ENCODE measurements at places on chromosomes 3 and 15.

GRCh38 chr15:54388746-54389145 lies 410.5 kb downstream of the UNC13C start:
- DNase-seq = no peak

DNA sequence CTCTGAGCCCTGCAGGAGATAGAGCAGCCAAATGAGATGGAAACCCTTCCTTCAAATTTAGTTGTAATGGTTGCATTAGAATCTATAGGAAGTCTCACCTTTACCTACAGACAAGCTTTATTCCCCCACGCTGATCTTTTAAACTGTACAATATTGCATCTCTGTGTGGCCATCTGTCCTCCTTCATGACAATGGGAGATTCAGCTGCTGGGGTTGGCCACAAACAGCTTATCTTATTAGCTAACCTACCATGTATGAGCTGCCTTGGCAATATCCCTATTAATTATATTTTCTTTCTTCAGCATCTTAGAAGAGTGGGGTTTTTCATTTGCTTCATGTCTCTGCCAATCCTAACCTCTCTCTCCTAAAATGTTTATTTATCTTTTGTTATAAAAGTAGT lies 238.7 kb upstream of the NR2E3 start:
- no peak for DNase-seq

DNA sequence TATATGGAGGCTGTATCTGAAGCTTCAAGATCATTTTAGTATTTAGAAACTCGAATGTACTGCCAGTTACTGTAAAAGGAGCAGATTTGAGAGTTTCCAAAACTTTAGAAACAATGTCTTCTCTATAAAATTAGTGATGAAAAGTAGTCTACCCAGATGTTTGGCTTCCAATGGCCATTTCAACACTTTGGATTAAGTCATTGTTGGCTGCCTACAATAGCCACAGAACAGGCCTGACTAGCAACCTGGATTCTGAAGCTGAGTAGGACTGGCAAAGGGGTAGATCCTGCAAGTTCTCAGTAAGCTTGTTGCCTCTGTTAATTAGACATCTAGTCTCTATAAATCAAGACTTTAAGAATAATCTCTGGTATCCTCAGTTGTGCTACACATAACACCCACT lies 239.0 kb upstream of the KCNMB2 start:
- DNase-seq = no peak

GRCh38 chr3:115469649-115470048 lies 153.7 kb upstream of the GAP43 start:
- no peak for DNase-seq

DNA sequence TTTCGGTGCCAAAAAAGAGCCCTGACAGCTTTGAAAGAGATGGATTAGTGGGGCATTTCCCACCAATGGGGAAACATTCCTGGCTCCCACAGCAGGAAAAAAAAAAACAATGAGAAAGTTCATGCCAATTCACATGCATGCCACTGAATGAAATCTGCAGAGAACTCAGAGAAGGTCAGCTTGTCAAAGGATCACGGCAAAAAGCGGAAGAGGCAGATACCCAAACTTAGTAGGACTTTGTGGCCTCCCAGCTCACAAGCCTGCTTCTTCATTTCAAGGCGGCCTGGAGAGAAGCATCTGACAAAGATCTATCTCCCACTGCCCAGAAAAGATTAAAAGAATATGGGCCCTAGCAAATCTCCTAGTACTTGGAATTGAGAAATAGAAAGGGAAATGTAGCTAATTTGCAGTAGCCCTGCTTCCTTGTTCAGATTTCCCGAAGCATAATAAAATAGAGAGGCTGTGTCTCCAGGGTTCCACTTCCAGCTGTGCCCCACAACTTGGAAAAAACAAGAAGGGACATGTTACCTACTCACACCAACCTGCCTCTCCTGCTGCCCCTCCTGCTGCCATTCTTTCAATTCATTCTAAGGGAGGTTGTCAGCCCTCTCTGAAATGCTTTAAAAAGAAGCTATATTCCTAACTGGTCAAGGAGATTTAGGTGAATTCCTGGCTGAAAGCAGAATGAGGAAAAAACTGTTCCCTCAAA lies 170.4 kb downstream of the FHIT start:
- DNase-seq = no peak

- no peak for DNase-seq
Measured at GRCh38 chr3:38561746-38562466, 65.8 kb downstream of the EXOG start.

DNA sequence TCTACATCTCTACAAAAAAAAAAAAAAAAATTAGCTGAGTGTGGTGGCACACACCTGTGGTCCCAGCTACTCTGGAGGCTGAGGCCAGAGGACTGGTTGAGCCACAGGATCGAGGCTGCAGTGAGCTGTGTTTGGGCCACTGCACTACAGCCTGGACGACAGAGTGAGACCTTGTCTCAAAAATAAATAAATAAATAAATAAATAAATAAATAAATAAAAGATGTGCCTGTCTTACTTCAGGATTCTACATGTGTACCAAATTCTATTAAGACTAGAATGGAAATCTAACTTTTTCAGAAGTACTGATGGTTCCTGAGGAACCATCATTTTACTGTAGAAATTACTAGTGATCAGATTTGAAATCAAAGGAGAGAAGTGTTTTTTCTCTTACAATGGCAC lies 51.9 kb downstream of the TTBK2 start:
- no peak for DNase-seq

- no peak for DNase-seq
Measured at GRCh38 chr15:94912760-94913159, 681.4 kb downstream of the MCTP2 start.

GRCh38 chr3:77915336-77915735 lies 875.4 kb downstream of the ROBO2 start:
- DNase-seq = no peak

- DNase-seq = no peak
Measured at GRCh38 chr3:177878192-177878591, 658.0 kb upstream of the KCNMB2 start.

DNA sequence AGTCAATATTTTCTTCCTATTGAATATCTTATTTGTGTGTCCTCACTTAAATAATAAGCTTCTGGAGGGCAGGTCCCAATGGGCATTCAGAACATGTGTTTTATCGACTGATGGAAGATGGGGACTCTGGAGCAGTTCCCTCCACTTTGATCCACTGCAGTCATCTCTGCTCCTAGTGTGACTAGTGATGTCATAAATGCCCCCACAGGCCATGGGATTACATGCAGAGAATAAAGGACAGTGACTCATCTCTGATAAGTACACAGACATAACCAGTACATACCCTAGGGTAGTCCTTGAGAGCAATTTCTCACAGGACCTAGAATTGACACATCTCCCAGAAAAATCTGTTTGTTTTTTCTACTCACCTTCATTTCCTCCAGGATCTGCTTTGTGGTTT lies 49.4 kb upstream of the FMN1 start:
- no peak for DNase-seq
